G401 (cell line): ENCODE measurements at places on chromosomes 7 and 10. TPM values are rescaled to one million over a fixed set of nuclear protein-coding genes. Genes with fewer than 3 reads are reported as not detected.
A peak's percentile ranks its signal among the peaks of the same experiment; 100 is the strongest.

DNA sequence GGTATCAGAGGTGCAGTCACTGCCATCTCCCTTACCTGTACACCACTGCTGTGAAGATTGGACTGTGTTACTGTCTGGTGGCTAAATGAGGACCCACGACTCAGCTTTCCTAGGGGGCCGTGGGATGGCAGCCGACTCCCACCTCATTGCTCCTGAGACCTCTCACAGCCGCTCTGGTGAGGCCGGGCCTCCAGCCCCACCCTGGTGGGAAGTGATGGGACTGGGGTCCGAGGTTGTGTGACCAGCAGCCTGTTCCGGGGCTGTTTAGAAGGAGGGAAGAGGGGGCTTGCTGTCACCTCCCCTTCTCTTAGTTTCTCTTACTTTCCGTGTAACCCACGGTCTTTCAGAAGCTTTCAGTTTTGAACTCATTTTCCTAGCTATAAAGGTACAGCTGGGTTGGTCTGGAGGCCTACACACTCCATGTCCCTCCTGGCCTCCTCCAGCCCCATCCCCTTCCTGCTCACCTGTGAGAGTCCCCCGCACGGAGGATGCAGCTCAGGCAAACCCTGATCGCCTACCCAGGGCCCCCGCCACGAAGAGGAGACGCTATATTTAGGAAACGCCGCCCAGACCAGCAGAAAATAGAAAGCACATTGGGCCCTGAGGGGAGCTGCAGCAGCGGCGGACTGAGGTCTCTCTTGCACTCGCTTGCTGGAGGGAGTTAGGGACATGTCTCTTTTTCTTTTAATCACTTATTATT lies 4.6 kb downstream of the EMX2 start:
- no peak for DNase-seq

GRCh38 chr10:118545381-118545780 lies 50.1 kb downstream of the PRLHR start:
- DNase-seq, result no peak

DNA sequence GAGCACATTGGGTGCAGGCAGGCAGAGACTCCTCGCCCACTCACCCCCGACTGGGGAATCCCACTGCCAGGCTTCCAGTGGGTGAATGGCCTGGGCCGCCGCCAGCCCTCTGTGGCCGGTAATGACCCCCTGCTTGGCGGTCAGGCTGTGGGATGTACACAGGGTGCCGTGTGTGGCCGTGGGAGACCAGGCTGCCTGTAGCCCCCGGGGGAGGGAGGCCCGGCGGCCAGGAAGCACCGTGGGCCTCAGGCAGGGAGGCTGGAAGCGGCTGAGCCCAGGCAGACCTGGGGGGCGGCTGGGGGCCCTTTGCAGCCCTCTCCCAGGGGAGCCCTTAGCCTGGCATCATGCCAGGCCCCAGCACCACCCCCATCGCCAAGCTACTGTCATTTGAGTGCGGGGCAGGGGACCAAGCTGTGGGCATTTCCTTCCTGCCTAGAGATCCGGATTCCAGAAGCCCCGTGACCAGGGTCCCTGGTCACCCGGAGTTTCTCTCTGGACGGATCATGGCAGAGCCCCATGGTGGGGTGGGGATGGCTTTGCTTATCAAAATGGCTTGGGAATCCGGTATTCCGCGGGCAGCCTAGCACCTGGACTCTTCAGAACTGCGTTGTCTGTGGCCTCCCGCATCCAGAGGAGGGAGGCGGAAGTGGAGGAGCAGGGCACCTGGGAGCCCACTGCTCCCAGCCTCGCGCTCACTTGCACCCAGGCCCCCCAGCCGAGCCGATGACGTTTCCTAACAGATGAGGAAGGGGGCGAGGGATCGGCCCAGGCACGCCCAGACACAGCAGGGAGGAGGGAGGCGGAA lies 1.1 kb downstream of the TTYH3 start:
- peak; percentile 33 for DNase-seq

DNA sequence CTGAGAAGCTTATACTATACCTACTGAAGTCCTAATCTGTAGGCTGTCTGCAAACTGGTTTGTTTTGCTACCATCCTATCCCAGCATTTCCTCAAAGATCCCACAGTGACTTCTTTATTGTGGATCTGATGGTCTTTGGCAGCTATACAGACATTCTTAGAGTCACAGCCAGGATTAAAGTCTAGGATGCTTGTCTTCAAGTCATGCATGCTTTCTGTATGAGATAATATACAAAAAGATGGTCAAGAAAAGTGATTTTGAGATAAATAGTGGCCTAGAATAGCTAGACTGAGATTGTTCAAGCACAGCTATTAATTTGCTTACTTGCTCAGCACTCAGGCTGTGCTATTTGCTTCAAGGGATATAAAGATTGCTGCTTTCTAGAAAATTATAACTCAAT lies 454.4 kb downstream of the AUTS2 start:
- no peak for DNase-seq

- DNase-seq, result no peak
These were observed 90.9 kb downstream of the DLG5 start for GRCh38 chr10:77835669-77836086.

- DNase-seq, result peak; percentile 18
These were observed 157.3 kb downstream of the TMEM178B start for GRCh38 chr7:141231018-141231792.

DNA sequence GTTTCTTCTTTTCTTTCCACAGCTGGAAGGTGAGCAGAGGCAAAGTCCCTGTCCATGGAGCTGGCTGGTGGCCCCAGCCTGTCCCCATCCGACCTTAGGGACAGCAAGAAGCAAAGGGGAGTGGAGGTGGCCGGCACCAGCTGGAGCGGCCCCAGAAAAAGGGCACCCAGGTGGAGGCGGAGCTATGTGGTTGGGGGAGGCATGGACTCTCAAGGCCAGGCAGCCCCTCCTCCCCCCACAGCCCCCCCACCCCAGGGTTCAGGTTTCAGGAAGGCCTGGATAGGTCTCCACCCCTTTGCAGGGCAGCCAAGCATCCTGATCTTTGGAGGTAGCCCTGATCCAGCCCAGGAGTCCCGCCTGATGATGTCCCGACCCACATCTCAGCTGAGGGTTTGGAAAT lies at the start of gene SSC4D:
SSC4D (minus strand) TSS at position 161 of the 400 bp plus-strand sequence. CDS start 5,258 bp downstream, outside the sequence.
- no peak for DNase-seq

DNA sequence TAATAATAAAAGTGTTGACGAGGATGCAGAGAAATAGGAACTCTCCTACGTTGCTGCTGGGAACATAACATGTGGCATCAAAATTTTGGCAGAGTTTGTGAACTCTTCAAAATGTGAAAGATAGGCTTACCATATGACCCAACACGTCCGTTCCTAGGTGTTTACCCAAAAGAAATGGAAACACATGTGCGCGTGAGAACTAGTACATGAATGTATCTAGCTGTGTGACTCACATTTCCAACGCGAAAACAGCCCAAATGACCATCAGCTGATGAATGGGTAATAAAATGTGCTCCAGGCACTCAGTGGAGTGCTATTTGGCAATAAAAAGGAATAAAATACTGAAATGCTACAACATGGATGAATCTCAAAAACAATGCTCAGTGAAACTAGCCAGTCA lies 10.4 kb upstream of the ELFN1 start:
- DNase-seq, result no peak

MMRN2 gene
- 7.2 and 9.7 TPM in 2 replicates for total RNA-seq

- no peak for DNase-seq
These were observed 252.2 kb upstream of the YAE1 start for GRCh38 chr7:39313974-39314373.

DNA sequence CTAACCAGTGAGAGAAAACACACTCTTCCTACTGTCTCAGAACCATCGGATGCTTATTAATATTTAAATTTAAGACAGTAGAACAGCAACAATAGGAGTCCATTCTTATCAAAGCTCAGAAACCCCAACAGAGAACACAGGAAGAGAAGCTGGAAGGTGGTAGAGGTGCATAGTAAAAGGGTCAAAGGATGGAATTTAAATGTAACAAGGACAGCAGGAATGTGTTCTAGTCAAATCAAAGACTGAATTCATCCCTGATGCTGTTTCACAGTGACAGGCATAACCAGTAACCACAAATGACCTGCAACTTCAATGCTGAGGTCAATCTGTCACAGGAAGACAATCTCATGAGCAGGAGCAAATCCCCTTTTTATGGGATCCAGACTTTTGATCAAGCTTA lies 1259.7 kb downstream of the XPNPEP1 start:
- no peak for DNase-seq

- no peak for DNase-seq
These were observed 86.9 kb upstream of the ZNF438 start for GRCh38 chr10:31118556-31118955.

MRC1 gene
- total RNA-seq, result 0.12 TPM in 1 of 2 replicates, not detected in the other

GRCh38 chr7:44131173-44132029 lies 8.1 kb upstream of the POLD2 start:
- no peak for DNase-seq

DNA sequence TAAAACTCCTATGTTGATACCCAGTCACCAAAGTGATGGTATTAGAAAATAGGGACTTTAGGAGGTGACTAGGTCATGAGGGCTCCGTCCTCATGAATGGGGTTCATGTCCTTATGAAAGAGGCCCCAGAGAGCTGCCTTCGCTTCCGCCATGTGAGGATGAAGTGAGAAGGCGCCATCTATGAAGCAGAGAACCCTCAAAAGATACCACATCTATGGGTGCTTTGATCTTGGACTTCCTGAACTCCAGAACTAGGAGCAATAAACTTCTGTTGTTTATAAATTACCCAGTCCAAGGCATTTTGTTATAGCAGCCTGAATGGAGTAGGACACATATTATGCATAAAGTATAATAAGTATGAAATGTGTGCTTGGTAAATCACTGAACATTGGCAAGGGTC lies 8.1 kb upstream of the PDSS1 start:
- DNase-seq, result no peak

DNA sequence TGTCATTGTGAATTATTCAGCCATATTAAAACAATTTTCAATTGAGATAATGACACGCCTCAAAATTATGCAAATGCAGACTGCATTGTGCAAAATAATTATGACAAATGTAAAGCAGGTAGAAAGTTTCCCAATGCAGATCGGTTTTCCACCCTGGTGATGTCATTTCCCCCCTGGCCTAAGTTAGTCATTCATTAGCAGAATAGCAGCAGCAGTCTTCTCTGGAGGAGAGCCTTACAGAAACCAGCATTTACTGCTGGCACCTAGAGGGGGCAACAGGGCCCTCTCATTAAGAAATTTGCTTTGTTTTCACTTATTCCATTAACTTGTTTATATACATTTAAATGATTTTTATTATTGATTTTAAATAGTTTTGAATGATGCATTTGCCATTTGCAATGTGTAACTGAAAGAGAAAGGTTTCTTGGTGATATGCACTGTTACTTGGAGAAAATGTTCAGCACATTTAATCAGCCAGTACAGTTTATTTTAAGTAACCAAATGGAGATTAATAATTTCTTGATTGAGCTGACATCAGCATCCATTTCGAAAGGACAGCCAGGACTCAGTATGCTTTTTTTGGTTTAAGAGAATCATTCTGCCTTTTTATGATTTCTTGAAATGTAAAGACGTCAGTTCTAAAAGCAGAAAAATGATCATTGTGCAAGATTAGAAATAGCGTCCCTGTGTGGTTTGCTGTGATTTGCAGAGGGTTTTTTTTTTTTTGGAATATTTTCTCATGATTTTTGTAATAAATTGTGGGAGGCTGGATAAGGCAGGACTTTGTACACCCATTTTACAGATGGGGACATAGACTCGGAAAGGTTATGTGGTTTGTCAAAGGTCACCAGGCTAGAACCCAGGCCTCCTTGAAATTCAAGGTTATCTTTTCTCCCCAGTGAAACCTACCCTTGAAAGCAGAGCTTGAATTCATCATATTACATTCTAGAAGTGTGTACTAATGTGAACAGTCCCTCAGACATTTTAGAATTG lies 3.5 kb downstream of the ARID5B start:
- peak; percentile 64 for DNase-seq

GRCh38 chr10:97570789-97571471 lies 1.6 kb upstream of the ANKRD2 start:
- peak; percentile 95 for DNase-seq

AKR1C4 gene
- total RNA-seq, result not detected in 2 replicates

DNA sequence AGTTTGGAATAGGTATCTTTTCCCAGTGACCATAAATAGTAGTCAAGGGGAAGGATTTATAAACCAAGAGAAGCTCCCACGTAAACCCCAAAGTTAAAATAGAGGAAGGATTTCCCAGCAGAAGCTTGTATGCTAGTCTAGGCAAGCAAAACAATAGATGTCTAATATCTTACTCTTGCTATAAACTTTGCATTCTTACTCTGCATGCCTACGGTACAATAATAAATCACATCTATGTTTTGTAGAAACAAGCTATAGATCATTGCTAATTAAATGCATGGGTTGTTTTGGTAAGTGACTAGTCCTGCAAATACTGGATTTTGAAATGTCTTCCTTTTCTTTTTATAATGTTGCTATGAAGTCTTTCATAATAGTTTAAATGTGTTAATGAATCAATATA lies 585.5 kb downstream of the INHBA start:
- DNase-seq, result no peak

DNA sequence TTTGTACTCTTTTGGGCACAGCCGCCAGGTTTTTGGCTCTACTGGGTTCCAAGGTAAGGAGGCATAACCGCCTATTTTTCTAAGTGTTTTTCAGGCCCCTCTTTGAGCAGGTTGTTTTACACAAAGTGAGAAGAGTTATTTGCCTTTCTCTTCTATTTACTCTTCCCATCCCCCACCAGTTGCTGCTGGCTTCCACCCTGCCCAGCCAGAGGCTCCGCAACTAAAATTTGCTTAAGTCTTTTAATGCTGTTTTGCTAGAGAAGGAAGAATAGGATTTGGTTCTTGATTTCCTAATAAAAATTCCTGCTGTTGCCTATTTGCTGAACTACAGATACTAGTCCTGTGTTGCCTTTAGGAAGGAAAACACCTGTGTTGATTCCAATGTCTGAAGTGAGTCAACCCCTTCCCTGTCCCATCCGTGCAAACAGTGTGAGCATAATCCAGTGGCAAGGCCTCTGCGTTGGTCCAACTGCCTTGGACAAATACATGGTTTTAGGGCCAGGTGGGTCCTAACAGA lies 1.9 kb downstream of the PLA2G12B start:
- no peak for DNase-seq

DNA sequence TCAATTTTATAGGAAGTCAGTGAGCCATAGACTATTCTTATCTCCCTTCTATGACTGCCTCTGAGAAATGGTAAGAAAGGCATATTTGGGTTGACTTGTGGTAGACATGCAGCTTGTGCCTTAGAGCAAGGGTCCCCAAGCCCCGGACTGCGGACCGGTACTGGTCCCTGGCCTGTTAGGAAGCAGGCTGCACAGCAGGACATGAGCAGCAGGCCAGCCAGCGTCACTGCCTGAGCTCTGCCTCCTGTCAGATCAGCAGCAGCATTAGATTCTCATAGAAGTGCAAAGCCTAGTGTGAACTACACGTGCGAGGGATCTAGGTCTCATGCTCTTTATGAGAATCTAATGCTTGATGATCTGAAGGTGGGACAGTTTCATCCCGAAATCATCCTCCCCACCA lies 180.6 kb downstream of the SND1 start:
- peak; percentile 70 for DNase-seq

GTF2I gene
- 61.6 and 105 TPM in 2 replicates for total RNA-seq
